EH (cell line): ENCODE measurements at places on chromosomes 3 and 15.

GRCh38 chr15:55835866-55836265 lies 92.9 kb upstream of the PRTG start:
- DNase-seq: no peak

- DNase-seq: no peak
Measured at GRCh38 chr3:136189043-136189442, 7.1 kb downstream of the MSL2 start.

DNA sequence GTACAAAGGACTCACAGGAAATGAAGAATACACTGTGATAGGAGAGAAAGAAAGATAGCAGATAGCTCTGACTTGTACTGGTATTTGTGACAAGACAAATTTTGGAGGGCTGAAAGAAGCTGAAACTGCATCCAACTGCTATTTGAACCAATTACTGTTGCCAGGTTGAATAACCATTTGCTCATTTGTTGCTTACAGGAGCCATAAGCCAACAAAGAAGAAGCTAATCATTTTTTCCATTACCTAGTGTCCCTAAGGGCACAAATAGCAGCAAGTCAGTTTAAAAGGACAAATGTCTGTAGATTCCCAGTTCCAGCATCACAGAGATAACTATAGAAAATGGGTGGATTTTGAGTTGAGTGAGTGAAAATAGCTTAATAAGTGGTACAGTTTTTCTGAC lies 376.9 kb upstream of the ARPP21 start:
- no peak for DNase-seq

DNA sequence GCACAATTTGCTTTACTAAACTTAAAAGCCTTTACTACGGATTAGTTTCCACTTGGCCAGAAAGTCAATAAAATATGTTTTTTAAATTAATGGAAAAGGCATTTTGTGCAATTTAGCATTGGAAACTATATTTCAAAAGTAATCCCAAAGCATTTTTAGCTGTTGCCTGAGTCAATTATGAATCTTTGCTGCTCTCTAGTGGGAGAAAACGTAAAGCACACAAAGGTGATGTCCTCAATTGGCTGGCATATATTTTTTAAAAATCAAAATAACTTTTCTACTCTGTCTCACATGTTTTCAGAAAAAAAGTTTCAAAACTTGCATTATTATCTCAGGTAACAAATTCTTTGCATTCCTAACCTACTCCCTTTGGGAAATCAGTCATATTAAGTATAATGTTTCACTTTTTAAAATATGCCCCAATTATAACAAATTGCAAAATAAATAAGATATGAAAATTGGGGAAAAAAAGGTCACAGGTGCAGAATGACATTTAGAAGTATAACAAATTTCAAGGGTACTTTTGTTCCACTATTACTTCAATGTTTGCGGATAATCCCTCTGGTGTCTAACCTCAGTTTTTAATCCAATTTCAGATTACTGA lies 47.2 kb upstream of the TEX55 start:
- DNase-seq: peak; percentile 49

DNA sequence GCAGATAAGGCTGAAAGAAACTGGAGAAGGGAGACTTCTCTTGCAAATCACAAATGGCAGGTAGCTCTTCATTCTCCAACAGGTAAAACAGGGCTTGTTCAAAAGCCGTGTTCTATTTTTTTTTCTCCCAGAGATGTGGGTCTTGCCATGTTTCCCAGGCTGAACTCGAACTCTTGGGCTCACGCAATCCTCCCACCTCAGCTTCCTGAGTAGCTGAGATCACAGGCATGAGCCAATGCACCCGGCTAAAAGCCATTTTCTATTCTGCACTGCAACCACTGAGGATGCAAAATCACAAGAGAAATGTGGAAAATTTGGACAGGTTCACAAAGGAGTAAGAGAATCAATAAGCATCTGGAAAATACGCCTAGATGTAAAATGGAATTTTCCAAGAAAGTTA lies 19.5 kb downstream of the EIF4E3 start:
- DNase-seq: no peak

- no peak for DNase-seq
Measured at GRCh38 chr3:3342141-3342540, 162.7 kb upstream of the CRBN start.

GRCh38 chr3:186098740-186099139 lies 10.1 kb downstream of the ETV5 start:
- peak; percentile 64 for DNase-seq

GRCh38 chr15:47673232-47673761 lies 44.0 kb upstream of the SEMA6D start:
- no peak for DNase-seq

DNA sequence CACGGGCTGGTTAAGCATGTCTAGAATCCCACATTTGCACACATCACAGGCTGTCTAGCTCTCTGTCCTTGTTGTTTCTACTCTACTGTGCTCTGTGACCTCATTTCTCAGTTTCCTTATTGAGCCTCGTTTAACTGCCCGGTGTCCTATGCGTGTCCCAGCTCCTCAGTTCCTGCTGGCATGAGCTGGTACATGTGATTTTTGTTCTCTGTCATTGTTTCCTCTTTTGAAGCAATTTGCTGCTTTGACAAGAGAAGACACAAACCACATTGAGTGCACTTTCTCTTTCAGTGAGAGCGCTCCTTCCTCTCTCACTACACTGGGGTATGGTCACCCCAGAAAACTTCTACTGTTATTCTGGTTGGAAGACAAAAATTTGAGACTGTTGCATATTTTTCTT lies 563.5 kb downstream of the PDCD6IP start:
- no peak for DNase-seq

DNA sequence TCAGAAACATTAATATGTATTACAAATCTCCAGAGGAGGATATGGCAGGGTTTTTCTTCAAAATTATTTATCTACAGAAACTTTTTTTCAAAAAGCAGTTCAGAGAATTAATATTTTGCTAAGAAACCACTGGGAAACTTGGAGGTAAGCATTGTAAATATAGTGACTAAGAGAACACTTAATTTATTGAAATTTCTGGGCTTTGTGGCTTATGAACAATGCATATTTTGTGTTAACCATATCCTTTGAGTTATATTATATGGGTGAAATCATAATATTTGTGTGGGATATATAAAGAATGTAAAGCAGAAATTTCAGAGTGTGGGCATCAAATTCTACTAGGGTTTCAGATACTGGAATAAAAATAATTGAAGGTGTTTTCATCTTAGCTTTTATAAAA lies 1059.2 kb downstream of the ZPLD1 start:
- DNase-seq: no peak

DNA sequence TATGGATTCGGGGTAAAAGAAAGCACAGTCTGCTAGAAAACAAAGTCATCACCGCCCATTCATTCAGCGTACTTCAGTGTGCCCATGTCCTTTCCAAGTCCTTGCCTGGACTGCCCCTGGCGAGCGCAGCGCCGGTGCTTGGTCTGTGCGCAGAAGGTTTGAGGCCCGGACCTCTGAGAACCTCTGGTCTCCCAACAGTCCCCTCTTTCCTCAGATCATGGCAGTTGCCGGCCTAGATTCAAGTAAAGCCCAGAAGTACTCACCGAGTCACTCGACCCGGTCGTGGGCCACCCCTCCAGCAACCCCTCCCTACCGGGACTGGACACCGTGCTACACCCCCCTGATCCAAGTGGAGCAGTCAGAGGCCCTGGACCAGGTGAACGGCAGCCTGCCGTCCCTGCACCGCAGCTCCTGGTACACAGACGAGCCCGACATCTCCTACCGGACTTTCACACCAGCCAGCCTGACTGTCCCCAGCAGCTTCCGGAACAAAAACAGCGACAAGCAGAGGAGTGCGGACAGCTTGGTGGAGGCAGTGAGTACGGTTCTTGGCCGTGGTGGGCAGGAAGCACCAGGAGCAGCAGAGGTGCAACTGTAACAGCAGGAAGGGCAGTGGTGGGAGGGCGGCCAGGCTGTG lies 36.3 kb downstream of the CHDH start:
- DNase-seq: no peak

GRCh38 chr15:99010768-99011167 lies 3.2 kb upstream of the PGPEP1L start:
- DNase-seq: peak; percentile 66

DNA sequence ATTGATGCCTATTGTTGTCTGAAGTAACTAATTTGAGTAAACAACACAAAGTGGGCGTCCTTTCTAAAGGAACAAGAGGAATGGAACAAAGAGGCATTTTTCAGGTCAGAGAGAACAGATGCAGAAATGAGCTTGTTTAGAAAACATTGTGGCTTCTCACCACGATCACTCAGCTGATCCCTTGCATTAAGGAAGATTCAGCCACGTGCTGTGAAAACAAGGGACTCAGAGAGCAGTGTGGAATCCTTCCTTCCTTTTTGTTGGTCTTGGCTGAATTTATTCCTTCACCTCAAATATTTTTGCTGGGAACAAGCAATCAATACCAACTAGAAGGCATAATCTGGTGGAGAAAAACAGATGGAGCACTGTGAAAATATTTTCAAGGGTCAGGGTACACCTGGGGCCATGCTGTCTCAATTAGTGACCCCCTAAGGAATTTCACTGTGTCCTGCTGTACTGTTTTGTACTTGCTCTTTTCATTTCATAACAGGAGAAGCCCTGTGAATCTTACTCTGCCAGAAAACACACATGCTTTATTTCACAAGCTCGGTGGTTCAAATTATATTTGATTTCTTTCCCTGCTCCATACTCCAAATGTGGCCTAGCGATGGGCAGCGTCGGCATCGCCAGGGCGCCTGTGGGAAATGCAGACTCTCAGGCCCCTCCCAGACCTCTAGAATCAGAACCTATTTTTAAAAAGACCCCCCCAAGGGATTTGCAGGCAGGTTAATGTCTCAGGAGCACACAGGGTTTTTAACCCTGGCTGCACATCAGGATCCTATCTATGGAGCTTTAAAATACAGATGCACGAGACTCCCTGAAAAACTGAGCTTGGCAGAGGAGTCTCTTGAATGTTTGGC lies 11.6 kb upstream of the SLC6A20 start:
- DNase-seq: no peak

DNA sequence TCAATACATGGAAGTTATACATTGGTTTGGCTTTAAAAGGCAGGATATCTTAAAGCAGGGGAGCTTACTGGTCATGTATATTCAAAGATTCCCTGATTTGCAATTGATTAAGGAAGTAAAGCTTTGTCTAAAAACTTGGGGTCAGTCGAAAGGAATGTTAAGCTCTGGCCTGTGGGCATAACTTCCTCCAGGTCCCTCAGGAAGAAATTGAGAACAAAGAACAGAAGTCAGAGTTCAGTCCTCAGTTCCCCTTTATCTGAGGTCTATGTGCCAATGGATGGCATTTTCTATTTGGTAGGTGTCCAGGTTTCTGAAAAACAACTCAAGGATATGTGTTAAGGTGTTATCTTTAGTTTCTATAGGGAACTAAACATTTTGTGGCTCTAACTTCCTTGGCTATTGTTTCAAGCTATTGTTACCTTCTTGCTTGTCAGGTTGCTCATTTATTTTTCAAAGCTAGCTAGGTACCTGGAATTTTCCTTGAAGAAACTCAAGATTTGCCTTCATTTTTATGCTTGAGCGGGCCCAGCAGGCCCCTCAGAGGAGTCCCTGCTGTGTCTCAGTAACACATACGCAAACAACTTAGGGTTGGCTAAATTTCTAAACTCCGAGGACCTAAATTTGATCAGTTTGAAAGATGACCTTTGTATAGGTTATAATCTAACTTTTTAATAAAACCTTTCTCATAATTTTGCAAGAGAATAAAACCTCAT lies 135.0 kb upstream of the UBE2E2 start:
- DNase-seq: no peak

DNA sequence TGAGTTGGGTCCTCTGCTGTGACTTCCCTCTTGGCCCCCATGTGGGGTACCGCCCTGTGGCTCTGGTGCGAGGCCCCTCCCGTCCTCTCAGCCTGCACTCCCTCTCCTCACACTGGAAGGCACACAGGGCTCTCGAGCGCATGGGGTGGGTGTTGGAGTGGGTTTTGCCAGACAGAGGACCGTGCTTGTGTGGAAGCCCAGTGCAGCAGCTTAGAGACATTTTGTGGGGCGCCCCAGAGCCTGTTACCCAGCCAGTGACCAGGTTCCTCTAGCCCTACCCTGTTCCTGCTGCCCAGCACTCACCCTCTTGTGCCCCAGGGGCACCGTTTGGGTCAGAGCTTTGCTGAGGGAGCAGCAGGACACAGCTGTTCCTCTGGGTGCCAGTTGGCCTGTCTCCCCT lies 9.9 kb downstream of the PLXNA1 start:
- no peak for DNase-seq

DNA sequence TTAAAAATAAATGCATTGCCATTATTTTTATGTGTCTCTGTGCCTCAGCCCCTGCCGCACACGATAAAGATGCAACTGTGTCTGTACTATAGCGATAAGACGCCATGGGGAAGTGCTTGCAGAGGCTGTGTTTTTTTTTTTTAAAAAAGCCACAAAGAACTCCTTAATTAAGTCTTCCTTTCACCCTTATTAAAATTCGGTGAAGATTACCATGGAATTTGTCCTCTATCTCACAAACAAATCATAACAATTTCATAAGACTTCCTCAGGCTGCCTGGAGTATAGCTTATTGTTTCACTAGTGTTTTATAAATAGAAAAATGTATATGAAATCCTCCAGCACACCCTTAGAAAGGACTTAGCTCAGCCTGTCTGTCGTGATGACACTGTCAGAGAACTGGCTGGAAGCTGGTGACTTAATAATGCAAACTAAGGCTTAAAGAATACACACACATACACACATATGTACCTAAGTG lies 374.8 kb upstream of the SLCO3A1 start:
- DNase-seq: no peak
